Right lobe of liver (tissue), 6 donors: ENCODE measurements at places on chromosomes 11 and 22.

GRCh38 chr11:69697469-69697843 is 6.4 kb downstream of the FGF19 start:
- DNase-seq: no peak
- peaks cover 4% of the 10 kb centered on the region for H3K27me3 ChIP-seq
- H3K36me3 ChIP-seq: no peaks in the 10 kb centered on the region
- no peak overlapping the region for H3K27ac ChIP-seq

GRCh38 chr11:114820621-114821020 is 142.3 kb downstream of the NXPE2 start:
- H3K27ac ChIP-seq: no peak overlapping the region
- H3K4me1 ChIP-seq: no peaks in the 10 kb centered on the region
- no peak overlapping the region for H3K4me3 ChIP-seq
- H3K36me3 ChIP-seq: no peaks in the 10 kb centered on the region
- DNase-seq: no peak

- H3K27ac ChIP-seq: no peak overlapping the region
- DNase-seq: no peak
- no peak overlapping the region for H3K4me3 ChIP-seq
- H3K4me1 ChIP-seq: no peaks in the 10 kb centered on the region
- H3K36me3 ChIP-seq: no peaks in the 10 kb centered on the region
- no peaks in the 10 kb centered on the region for H3K27me3 ChIP-seq
Measured at GRCh38 chr11:123404676-123405075, 25.4 kb upstream of the GRAMD1B start.

- no peaks in the 10 kb centered on the region for H3K4me1 ChIP-seq
- H3K4me3 ChIP-seq: no peak overlapping the region
- DNase-seq: peak; percentile 79
- no peak overlapping the region for H3K27ac ChIP-seq
- H3K27me3 ChIP-seq: no peaks in the 10 kb centered on the region
Measured at GRCh38 chr11:123246749-123247495, 51.9 kb upstream of the CLMP start.

GRCh38 chr22:24402460-24403192 is 24.8 kb upstream of the ADORA2A start:
- no peak for DNase-seq
- no peak overlapping the region for H3K4me3 ChIP-seq
- no peaks in the 10 kb centered on the region for H3K27me3 ChIP-seq
- no peaks in the 10 kb centered on the region for H3K36me3 ChIP-seq

DNA sequence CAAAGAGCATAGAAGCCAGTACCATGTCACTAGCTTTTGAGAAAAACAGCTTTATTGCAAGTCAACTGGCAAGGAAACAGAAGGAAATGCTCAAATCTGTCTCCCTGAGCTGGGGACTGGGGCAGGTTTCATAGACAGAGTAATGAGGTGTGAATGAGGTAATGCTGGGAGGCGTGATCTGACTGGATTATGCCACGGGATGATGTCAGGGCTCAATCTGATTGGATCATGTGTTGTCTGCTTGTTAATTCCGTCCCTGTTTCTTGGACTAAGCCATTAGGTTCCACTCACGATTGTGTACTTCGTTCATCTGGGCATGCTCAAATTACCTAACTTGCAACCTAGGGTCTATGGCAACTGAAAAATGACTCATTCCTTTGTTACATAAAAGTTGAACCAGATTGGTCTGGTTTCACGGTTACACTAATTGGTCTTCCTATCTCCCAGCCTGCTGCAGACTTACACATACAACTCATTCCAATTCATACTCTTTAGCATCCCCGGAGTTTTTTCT is 20.2 kb upstream of the OR10A5 start:
- H3K27ac ChIP-seq: no peak overlapping the region
- no peak for DNase-seq
- H3K4me1 ChIP-seq: no peaks in the 10 kb centered on the region

GRCh38 chr22:29872989-29873388 is 10.0 kb upstream of the MTMR3 start:
- no peaks in the 10 kb centered on the region for H3K4me1 ChIP-seq
- no peak for DNase-seq
- no peak overlapping the region for H3K4me3 ChIP-seq
- no peak overlapping the region for H3K27ac ChIP-seq
- no peaks in the 10 kb centered on the region for H3K27me3 ChIP-seq

GRCh38 chr11:27390318-27391295 is 27.6 kb upstream of the CCDC34 start:
- H3K27ac ChIP-seq: peak overlapping the region; percentile 96
- peaks cover 55% of the 10 kb centered on the region for H3K4me1 ChIP-seq
- H3K4me3 ChIP-seq: no peak overlapping the region
- no peaks in the 10 kb centered on the region for H3K27me3 ChIP-seq
- no peak for DNase-seq

GRCh38 chr11:44638032-44638431 is 72.6 kb downstream of the CD82 start:
- no peak for DNase-seq
- no peaks in the 10 kb centered on the region for H3K36me3 ChIP-seq

DNA sequence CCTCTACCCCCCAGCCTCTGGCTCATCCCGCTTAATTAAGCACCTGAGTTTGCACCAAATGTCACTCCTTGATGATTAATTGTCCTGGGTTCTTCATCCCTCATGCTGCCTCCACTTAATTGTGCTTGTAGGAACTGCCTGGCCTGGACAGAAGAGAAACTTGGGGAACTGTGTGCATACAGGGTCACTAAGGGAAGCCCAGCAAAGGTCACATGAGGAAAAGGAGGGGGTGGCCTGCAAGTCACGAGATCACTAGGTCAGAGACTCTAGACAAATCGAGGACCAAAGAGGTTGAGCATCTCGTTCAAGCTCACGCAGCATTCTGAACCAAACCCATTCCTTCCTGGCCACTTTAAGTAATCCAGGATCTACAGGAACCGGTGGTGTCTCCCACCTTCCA is 75.8 kb downstream of the PDE2A start:
- no peak overlapping the region for H3K4me3 ChIP-seq
- no peak for DNase-seq
- no peaks in the 10 kb centered on the region for H3K4me1 ChIP-seq
- no peak overlapping the region for H3K27ac ChIP-seq
- H3K27me3 ChIP-seq: no peaks in the 10 kb centered on the region
- no peaks in the 10 kb centered on the region for H3K36me3 ChIP-seq

- no peak overlapping the region for H3K4me3 ChIP-seq
- no peaks in the 10 kb centered on the region for H3K36me3 ChIP-seq
- no peaks in the 10 kb centered on the region for H3K4me1 ChIP-seq
- DNase-seq: no peak
- H3K27ac ChIP-seq: no peak overlapping the region
- no peaks in the 10 kb centered on the region for H3K27me3 ChIP-seq
Measured at GRCh38 chr22:49370627-49371301, 456.9 kb downstream of the BRD1 start.

DNA sequence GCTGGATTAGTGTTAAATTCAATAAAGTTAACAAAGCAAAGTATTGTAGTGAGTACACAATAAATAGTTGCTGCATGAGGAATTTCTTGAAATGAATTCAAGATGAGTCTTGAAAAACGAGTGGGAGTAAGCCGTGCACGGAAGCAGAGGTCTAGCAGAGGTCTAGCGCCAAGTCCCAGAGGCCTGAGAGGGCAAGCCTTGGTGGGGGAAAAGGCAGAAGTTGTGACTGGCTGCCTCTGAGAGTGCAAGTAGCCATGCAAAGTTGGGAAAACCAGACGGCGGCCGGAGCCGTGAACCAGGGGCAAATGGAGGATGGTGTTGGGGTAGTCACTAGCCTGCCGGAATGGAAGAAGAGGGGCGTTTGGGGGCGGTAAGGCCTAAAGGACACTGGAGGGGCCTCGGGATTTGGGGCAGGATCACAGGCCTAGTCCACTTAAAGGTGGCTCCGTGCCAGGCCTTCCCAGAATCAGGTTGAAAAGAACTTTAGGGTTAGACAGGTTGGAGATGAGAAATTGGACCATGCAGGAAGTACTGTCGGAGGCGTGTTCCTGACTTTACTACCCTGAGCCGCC is 379 bp upstream of the SLC3A2 start:
- H3K4me3 ChIP-seq: peak overlapping the region; percentile 96
- H3K27ac ChIP-seq: peak overlapping the region; percentile 99
- no peaks in the 10 kb centered on the region for H3K27me3 ChIP-seq
- H3K4me1 ChIP-seq: no peaks in the 10 kb centered on the region
- no peak for DNase-seq
- peaks cover 30% of the 10 kb centered on the region for H3K36me3 ChIP-seq

- H3K27me3 ChIP-seq: no peaks in the 10 kb centered on the region
- DNase-seq: peak; percentile 57
- H3K4me1 ChIP-seq: peaks cover 12% of the 10 kb centered on the region
- H3K27ac ChIP-seq: peak overlapping the region; percentile 69
- H3K4me3 ChIP-seq: no peak overlapping the region
Measured at GRCh38 chr11:2899080-2899783, 13.7 kb upstream of the CDKN1C start.
